ENCODE measurements at places on chromosomes 1 and 21.

DNA sequence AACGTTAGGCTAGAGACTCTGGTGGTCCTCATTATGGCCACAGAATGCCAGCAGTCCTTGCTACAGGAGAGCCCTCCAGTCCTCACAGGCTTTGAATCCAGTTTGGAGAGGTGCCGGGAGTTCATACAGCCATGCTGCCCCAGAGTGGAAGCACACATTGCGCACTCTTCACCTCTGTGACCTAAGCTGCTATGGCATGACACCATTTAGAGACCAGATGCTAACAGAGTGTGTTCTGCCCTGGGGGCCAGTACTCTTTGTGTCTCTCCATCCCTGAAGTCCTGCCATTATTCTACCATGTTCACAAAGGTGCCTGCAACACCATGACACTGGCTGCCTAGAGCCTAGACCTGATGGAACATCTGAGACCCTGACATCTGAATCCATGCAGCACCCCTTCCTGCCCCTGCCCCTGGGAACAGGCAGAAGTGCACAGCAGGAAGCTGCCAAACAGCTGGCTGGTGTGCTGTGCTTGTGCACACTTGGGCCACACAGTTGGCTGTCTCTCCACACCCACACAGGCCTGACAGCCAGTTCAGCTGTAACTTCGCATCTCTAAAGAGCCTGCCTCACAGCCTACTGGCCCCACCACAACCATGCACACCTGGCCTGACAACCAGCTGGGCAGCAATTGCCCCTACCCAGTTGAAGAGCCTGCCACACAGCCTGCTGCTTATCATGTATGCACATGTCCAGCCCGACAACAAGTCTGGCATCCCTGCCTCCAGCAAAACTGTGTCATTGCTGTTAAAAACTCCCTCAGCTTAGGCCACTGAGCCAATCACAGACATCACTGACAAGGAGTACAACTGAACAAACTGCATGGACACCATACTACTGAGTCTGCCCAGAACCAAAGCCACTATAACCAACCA, 49.1 kb downstream of the MCOLN2 start:
- DNase-seq = no peak

DNA sequence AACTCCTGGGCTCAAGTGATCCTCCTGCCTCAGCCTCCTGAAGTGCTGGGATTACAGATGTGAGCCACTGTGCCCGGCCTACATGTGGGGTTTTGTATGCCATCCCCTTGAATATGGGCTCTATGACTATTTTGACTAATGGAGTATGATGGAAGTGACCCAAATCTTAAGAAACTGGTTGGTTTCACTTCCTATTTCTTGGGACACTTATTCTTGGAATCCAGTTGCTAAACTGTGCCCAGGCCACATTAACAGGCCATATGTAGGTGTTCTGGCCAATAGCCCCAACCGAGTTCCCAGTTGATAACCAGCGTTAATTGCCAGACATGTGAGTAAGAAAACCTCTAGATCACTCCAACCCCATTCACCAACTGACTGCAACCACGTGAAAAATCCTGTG, 36.3 kb upstream of the CLIC4 start:
- DNase-seq = no peak

- no peak for DNase-seq
These were observed 103.0 kb upstream of the PPP2R5A start for GRCh38 chr1:212182171-212182570.

- DNase-seq = no peak
These were observed 157.2 kb downstream of the KIF26B start for GRCh38 chr1:245311887-245312536.

GRCh38 chr1:226708967-226709396, 30.1 kb downstream of the ITPKB start:
- no peak for DNase-seq

- no peak for DNase-seq
These were observed 382.9 kb upstream of the B3GALT2 start for GRCh38 chr1:193569096-193569982.

DNA sequence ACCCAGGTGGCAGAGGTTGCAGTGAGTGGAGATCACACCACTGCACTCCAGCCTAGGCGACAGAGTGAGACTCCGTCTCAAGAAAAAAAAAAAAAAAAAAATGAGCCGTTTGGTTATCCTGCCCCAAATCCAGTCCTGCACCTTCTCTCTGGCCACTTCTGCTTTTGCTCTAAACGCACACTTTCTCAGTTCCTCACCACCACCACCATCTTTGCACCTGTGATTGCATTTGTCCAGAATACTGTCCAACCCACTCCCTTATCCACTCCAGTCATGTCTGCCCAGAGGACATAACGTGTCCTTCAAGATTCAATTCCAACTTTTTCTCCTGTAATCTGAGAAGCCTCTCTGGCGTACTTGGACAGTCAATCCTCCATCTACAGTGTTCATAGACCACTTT, 2.2 kb upstream of the NEK2 start:
- no peak for DNase-seq

- DNase-seq = no peak
These were observed 416.4 kb downstream of the PTBP2 start for GRCh38 chr1:97137862-97138514.

DNA sequence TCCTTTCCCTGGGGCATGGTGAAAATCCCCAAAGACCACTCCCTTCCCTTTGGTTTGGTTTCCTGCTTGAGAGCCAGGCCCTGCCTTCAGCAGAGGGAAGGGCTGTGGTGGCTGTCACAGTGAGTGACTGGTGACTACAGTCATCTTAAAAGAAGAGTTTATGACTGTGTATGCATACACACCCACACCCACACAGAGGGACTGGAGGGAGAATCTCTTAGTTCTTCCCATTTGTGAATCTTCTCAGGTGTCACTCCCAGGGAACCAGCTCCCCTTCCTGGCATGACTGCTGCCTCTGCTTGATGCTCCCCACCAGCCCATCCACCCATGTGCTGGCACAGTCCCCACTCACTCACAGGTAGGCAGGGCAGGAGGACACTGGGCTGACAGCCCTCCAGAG, 3.9 kb upstream of the KCNA2 start:
- no peak for DNase-seq

DNA sequence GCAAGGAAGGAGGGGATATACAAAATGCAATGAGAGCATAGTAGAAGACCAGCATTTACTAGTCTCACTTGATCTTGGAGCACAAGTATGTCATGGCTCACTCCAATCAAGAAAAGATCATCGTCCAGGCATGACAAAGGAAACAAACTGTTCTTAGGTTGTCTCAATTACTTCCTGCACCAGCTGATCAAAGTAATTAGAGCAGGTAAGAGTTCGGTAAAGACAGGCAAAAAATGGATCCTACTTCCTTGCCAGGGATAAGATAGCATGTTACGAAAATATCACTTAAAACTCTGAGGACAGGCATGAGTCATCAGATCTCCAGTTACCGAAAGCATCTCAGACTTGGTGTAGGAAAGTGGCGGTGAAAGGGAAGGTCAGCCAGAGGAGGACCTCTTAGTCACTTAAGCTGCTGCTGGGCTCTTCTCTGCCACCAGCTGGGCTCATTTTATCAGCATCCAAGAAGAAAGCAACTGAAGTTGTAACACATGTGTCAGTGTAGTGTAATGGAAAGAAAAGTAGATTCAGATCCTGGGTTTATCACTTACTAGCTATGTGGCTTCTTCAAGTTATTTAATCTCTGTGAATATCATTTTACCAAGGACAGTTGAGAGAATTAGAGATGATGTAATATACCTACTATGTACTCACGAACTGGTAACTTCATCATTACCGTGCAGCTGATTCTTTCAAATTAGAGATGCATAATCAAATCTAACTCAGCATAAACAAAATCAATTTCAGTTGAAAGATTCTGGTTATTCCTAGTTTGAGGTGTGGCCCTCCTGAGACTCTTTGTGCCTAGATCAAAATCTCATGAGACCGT, 46.8 kb downstream of the XCL1 start:
- DNase-seq = no peak

- no peak for DNase-seq
These were observed 4.6 kb upstream of the NBPF1 start for GRCh38 chr1:16617778-16618580.

- no peak for DNase-seq
These were observed 6.6 kb upstream of the MGST3 start for GRCh38 chr1:165624441-165624840.

GRCh38 chr1:205616563-205617293, 15.1 kb downstream of the ELK4 start:
- DNase-seq = no peak

- DNase-seq = no peak
These were observed 21.6 kb downstream of the F11R start for GRCh38 chr1:160999376-160999775.

DNA sequence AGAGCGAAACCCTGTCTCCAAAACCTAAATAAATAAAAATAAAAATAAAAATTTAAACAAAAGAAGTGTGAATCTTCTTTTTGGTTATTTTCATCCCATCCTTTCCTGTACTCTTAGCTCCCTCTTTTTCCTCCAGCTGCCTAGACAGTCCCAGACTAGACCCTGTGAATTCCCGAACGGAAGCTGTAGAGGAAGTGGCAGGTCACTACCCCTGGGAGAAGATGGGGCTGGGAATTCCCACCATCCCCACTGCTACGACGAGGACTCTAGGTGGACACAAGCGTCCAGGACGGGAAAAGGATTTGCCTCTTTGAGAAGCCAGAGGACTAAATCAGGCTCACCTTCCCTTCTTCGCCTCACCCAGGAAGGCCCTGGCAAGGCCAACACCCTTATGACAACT, 12.6 kb downstream of the RHBDL2 start:
- no peak for DNase-seq

GRCh38 chr1:84412316-84412942, 14.1 kb downstream of the DNASE2B start:
- DNase-seq = no peak

GRCh38 chr1:14759042-14759818, 160.7 kb downstream of the KAZN start:
- DNase-seq = no peak
